ENCODE measurements at places on chromosomes 16 and 17.

- no peak for DNase-seq
Observed at GRCh38 chr16:9797306-9797705, 384.9 kb downstream of the GRIN2A start.

GRCh38 chr17:964876-965275 lies 14.7 kb downstream of the NXN start:
- no peak for DNase-seq

DNA sequence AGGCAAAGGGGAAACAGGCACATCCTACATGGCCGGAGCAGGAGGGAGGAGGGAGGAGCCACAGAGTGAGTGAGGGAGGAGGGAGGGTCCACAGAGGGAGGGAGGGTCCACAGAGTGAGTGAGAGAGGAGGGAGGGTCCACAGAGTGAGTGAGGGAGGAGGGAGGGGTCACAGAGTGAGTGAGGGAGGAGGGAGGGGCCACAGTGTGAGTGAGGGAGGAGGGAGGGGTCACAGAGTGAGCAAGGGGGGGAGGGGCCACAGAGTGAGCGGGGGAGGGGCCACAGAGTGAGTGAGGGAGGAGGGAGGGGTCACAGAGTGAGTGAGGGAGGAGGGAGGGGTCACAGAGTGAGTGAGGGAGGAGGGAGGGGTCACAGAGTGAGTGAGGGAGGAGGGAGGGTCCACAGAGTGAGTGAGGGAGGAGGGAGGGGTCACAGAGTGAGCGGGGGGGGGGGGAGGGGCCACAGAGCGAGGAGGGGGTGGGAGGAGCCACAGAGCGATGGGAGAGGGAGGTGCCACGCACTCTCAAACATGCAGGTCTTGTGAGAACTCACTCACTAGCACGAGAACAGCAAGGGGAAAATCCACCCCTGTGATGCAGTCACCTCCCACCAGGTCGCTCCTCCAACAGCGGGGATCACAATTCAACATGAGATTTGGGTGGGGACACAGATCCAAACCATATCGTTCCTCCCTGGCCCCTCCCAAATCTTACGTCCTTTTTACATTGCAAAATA lies 24.3 kb upstream of the CDH15 start:
- DNase-seq, result no peak

DNA sequence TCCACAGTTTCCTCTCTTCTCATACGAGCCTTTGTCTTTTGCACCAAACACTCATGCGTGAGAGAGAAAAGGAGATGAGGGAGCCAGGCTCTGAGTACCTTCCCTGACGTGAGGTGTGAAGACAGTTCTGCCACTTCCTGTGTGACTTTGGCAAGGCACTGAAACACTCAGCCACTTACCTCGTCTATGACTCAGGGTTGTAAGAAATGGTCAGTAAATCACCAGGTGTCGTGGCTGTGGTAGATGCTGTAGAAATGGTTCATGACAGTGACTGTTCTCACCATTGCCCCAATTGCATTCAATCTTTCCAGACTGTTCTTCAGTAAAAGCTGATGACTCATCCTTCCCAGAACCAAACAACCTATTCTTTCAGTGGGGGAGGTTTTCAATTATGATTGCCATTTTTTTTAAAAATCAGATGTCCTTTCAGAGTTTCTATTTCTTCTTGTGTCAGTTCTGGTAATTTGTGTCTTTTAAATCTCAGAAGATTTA lies 49.2 kb upstream of the CBFA2T3 start:
- DNase-seq, result no peak

DNA sequence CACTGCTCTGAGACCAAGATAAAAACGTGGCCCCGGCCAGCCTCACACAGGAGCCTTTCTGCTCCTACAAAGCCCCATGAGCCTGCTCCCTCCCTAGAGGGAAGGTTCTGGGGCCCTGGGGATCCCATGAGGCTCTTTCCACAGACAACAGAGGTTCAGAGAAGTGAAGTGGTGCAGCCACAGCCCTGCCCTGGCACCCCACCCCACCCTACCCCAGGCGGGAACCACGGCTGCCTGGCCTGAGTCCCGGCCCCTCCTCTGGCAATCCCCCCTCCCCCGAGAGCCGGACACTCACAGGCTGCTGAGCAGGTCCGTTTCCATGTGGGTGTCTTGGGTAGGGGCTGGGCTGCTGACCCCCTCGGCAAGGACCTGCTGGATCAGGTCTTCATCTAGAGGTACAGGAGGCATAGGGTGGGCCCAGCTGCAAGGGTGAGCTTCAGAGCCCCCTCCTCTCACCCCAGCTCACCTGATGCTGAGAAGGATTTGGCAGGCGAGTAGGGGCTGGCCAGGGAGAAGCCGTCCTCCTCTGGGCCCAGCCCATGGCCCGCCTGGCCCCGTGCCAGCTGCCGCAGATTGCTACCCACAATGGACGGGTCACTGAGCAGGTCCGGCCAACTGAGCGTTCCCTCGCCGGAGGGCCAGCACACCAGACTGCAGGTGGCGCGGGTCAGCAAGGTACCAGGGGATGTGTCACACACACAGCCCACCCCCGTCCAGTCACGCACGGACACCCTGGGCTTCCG lies 38.7 kb downstream of the PKD1 start:
- no peak for DNase-seq

- no peak for DNase-seq
Observed at GRCh38 chr17:76584427-76585032, 1.1 kb downstream of the ST6GALNAC2 start.

DNA sequence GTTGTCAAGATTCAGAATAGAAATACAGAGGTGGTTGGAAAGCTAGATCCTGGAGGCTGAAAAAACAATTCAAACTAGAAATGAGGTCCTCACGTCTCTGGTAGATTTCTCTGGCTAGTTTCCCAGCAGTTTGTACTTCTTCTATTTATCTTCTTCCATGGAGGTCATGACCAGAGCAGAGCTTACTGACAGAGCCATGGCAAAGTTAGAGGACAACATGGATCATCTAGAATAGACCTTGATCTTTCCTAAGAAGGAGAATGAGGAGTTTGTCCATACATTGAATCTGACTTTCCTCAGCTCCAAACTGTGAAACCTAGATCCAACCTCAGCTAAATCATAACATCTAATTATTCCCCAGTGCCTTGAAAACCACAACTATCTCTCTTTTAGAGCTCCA lies 900.8 kb upstream of the GOT2 start:
- no peak for DNase-seq

DNA sequence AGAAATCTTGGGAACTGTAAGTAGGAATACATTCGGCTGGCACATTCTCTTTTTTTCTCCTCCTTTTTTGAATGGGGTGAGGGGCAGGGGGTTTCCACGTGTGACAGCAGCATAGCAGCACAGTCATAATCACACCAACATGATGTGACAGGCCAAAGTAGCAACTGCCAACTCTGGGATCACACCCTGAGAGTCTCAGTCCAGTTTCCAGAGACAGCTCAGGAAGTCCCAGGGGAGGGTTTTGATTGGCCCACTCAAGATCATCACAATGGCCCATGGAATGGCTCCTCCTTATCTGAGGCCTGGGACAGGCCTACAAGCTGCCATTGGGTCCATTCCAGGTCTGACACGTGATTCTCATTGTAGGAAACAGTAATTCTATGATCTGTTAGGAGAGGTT lies 207.1 kb upstream of the ASIC2 start:
- no peak for DNase-seq

- DNase-seq, result no peak
Observed at GRCh38 chr16:68786685-68787418, 49.8 kb downstream of the CDH1 start.

GRCh38 chr17:8249621-8250500 lies 772 bp downstream of the PFAS start:
- no peak for DNase-seq

DNA sequence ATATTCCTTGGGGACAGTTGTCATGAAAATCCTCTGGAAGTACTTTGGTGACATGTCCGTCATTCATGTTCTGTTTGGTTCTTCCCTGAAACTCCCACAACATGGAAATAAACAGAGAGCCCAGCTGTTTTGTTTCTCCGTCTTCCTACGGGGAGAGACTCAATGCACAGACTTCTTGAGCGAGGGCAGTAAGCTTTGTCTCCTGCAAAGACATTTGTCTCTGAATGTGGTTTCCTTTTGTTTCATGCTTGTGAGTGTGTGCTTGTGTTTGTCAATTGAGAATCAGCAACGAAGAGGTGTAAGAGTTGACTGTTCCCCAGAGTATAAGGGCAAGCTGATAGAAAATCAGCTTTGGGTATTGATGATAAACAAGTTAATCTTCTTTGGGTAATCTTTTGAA lies 643.0 kb upstream of the RBFOX1 start:
- no peak for DNase-seq

DNA sequence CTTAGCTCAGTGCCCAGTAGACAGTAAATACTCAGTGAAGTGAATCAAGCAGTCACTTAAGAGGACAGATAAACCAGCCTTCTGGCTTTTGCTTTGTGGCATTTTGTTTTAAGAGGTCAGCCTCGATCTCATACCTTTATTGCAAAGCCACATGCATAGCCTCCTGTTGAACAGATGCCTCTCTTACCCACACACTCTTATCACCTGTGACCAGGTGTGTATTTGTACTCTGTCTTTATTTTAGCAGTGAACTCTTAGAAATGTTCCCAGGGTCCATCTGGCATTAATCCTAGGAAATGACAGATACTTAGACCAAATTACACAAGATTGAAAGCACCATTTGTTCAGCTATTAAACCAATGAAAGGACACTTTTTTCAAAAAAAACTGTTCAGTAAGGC lies 1426.5 kb downstream of the CDH11 start:
- DNase-seq, result no peak

DNA sequence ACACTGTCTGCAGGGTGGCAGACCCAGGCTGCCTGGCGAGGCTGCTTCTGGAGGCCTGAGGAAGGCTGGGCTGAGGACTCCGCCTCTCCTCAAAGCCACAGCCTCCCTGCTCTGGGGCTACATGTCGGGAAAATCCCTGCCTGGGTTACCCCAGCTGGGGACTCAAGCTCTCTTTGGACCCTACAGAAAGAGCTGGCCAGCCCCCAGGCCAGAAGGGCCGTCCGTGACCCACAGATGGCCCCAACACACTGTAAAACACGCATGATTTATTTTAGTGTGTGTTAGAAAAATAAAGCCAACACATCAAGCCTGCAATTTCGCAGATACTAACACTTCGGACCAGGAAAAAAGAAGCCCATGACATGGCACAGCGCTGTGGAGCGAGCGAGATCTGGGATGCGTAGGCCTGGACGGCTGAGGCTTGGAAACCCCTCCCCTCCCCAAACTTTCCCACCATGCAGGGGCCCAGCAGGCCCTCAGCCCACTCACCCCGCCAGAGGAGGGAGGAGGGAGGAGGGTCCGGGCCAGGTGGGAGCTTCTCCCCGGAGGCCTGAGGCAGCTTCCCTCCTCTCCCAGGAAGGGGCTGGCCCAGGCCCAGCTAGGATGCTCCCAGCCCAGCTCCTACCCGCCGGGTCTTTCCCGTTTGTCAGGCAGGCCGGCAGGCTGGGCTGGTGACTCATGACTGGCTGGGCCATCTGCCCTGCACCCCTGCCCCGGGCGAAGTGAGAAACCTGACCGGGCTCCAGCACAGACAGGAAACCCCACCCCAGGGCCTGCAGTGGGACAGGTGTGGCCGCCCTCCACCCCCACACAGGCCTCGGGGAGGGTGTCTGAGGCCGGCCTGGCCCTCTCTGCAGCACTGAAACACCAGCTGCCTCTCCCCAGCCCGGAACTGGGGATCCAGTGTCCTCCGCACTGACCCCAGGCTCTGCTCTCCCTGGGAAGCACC lies 34.1 kb upstream of the SLC38A10 start:
- DNase-seq, result no peak

GRCh38 chr16:87661561-87661960 lies 59.3 kb downstream of the JPH3 start:
- peak; percentile 71 for DNase-seq

- DNase-seq, result no peak
Observed at GRCh38 chr17:46773676-46774075, 44.8 kb downstream of the WNT3 start.

GRCh38 chr17:40241252-40241834 lies 22.2 kb downstream of the WIPF2 start:
- no peak for DNase-seq

DNA sequence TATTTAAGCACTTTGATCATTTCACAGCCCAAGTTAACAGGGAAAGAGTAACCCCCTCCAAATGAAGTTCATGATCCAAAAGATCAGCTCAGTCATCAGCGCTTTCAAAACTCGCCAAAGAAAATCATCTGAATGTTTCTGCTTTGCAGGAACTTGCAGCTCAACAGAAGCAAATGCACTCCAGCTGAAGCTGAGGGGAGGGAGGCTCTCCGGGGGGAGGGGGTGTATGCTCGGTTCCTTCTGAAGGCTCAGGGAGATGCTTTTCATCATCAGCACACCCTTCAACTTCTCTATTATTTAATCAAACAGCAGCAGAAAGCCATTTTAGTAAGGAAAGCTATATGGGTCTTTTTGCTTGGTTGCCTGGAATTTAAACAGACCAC lies 24.4 kb upstream of the ERN1 start:
- DNase-seq, result no peak

DNA sequence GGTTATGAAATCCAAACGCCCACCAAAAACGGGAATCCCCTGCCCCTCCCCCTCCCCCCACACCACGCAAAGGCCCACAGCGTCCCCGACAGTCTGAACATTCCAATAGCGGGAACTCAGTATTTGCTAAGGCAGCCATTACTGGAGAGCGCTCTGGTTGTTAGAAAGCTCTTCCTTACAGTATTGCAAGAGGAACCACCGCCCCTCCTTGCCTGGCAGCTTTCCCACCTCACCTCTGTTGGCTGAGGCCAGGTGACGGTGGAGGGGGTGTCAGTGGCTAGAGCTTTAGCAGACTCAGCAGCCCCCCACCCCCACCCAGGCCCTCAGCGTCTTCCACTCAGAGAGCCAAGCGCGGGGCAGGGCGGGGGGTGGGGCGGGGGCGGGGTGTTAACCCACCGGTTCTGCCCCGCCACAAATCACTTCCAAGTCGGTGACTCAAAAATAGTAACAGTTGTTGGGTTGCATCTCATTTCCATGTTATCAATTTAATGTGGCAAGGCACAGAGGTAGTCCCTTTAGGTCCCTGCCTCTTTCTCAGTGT lies 2.2 kb upstream of the PLEKHH3 start:
- DNase-seq, result peak; percentile 56

- no peak for DNase-seq
Observed at GRCh38 chr17:73976676-73977521, 226.6 kb upstream of the RPL38 start.

DNA sequence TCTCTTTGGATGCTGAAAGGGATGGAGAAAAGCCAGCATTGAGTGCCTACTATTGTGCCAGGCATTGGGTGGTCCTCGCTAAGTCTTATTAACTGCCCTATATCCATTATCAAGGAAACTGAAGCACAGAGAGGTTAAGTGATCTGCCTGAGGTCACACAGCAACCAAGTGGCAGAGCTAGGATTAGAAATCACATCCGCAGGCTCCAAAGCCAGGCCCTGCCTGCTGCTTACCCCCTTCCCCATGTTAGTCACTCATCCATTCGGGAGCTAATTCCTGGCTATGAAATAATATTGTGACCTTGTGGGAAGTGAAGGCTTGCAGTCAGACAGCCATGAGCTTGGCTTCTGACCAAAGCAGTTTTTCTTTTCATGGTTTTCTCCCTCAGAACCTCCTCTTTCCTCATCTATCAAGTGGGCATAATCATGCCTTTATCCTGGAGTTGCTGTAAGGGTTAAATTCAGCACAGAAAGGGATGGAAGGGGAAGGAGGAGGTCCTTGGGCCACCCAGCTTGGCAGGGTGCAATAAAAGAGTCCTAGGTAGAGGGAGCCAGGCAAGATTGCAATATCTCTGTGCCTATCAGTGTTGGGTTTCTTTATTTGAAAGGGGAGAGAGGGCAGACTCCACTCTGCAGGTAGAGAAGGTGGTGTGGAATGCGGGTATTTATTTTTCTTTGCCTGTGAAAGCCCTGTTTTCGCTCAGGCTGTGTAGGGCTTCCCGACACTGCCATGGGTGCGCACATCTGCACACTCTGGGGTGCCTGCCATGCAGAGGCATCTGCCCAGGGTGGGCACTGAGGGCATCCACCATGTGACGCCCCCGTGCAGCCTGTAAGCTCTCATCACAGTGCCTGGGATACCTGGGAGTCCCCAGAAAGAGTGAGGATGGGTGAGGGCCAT lies 11.3 kb downstream of the RAI1 start:
- DNase-seq, result no peak
